ENCODE measurements at places on chromosomes 3 and 15.

GRCh38 chr15:78790027-78790426 is 21.2 kb downstream of the ADAMTS7 start:
- DNase-seq, result peak; percentile 11

GRCh38 chr15:46763091-46763490 is 954.2 kb upstream of the SEMA6D start:
- no peak for DNase-seq

DNA sequence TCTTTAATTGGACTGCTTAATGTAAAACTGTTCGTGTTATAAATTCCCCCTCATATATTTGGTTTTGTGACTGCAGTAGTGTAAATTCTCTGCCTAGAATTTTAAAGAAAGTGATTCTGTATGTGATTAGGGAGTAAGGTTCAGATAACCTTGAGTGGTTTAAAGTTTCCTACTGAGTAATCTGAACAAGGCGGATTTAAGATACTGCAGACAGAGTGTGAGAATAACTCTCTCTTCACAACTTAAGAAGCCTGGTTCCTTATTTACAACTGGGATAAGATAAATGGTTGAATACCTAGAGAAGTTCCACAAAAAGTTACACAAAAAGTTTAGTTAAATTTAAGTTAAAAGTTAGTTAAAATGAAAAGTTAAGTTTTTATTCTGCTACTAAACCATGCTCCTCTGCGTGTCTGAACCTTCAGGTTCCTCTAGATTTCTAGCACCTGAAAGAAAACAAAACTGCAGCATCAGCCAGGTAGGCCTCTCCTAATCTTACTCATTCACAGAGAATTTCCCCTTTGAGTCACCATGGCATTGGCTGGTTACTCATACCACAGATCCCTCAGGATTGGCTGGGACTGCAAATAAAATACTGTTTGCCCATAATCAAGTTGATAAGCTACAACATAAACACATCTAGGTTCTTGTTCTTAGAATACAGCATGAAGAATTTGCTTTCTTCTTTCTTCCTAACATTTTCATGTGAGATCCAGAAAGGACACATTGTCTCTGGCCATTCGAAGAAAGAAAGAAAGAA is at the start of gene ARL14:
TSS of gene ARL14 (plus strand) at position 614 of the 757 bp plus-strand sequence. CDS start 187 bp downstream, outside the sequence.
- peak; percentile 49 for DNase-seq

GRCh38 chr15:89758981-89759380 is 7.9 kb upstream of the MESP1 start:
- no peak for DNase-seq

DNA sequence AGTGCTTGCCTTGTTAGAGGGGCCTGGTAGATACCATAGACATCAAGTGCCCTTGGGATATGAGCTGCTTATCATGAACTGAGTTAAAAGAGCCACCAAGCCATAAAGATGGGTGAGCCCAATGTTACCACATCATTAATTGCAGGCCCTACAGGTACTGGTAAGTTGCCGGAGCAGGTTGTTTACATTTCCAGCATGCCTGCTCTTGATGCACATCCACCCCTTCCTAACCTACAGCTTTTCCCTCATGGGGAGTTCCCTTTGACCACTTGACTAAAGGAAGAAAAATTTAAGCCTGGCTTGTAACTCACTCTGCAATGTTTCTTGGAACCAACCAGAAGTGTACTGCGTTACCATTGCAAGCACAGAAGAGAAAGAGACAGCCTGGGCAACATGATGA is 24.7 kb upstream of the ULK4 start:
- no peak for DNase-seq

DNA sequence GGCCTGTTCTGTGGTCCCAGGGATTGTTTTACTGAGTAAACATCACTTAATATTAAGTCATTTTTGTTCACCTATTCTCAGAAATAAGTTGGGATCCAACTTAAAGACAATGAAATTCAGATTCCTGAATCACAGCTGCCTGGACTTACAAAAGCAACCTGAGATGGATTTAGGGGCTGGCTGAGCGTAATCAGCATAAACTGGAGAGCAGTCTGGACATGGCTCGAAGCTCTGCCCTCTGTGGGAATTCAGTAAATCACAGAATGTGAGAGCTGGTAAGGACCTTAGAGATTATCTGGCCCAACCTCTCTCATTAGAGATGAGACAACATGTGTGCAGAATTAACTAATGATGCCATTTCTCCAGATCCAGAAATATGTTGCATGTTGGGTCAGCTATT is 23.7 kb downstream of the CCDC80 start:
- no peak for DNase-seq

GRCh38 chr3:23004971-23005370 is 198.2 kb upstream of the UBE2E2 start:
- DNase-seq, result peak; percentile 72

DNA sequence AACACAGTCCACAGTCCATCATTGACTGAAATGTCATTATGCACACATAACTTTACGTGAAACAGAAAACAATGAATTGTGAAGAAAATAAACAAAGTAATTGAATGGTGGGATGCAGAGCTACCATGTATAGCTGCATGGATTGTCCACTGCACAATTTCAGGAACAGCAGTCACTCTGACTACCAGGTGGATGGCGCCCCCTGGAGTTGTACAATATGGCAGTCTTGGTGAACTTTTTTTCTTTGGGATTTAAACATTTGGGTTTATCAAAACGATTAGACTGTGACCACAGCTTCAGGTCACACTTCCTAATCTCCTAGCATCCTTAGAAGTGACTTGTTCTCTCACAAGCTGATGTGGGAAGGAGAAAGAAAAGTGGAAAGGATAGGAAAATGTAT is 48.9 kb upstream of the TCF12 start:
- DNase-seq, result peak; percentile 48

GRCh38 chr3:10502185-10502880 is 3.1 kb downstream of the ATP2B2 start:
- no peak for DNase-seq

- DNase-seq, result peak; percentile 52
Measured at GRCh38 chr15:50675535-50676144, 11.0 kb downstream of the TRPM7 start.

DNA sequence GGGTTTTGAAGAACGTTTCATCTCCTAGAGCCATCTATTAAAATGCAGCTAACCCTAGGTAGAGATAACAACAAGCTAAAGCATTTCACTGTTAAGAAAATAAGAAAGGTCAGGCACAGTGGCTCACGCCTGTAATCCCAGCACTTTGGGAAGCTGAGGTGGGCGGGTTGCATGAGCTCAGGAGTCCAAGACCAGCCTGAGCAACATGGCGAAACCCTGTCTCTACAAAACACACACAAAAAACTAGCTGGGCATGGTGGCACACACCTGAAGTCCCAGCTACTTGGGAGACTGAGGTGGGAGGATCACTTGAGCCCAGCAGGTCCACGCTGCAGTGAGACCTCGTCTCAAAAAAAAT is 5.4 kb upstream of the TBC1D5 start:
- DNase-seq, result no peak

GRCh38 chr3:101642441-101642840 is 34.5 kb downstream of the ZBTB11 start:
- DNase-seq, result no peak

- DNase-seq, result no peak
Measured at GRCh38 chr15:52120488-52120887, 7.9 kb upstream of the BCL2L10 start.

DNA sequence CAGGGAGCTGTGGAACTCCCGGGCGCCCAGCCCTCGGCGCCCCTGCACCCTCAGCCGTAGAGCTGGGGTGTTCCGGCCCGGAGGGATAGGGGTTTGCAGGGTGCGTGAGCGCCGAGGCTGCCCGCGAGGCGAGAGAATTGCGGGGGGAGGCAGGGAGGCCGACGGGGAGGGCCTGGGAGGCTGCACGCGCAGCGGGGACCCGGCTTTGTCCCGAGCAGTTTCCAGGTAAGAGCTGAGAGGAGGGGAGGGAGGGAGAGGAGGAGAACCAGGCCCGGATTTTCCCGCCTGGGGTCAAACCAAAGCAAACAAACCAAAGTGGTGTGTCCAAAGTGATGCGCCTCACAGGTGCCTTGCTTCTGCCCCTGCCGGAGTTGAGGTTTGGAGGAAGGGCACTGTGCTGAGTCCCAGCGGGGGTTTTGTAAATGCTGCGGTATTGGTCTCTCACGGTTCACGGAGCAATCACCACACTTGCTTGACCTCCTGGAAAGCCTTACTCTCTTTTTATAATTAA is 146.4 kb downstream of the TJP1 start:
- no peak for DNase-seq

DNA sequence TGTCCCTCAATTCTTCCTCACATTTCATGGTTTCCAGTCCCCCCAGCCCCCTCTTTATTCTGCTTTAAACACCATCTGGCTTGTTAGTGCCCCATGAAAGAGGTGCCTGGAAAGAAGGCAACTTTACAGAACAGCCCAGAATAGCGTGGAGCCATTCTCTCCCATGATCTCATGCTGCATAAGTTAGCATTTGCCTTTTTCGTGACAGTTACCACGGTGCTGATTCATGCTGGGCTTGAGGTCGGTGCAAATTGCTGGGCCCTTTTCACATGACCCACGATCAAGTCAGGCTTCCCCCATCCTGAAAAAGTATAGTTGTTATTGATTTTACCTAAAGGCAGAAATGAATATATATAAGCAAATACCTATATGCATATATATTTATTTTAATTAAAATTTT is 29.6 kb downstream of the SQOR start:
- DNase-seq, result peak; percentile 35

GRCh38 chr3:12352253-12352652 is 63.4 kb downstream of the PPARG start:
- no peak for DNase-seq

DNA sequence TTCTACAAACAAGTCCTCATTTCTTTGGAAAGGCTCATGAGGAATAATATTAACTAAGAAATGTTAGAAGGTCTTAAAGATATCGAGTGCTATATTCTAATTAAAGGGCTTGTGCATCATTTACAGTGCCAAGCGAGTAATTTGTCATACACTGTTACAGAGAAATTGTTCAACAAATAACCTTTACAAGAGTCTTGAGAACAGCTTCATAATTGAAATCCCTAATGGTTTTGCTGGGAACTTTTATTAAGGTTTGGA is 209.5 kb downstream of the MECOM start:
- no peak for DNase-seq

GRCh38 chr15:80815106-80815505 is 35.9 kb downstream of the CEMIP start:
- DNase-seq, result no peak

DNA sequence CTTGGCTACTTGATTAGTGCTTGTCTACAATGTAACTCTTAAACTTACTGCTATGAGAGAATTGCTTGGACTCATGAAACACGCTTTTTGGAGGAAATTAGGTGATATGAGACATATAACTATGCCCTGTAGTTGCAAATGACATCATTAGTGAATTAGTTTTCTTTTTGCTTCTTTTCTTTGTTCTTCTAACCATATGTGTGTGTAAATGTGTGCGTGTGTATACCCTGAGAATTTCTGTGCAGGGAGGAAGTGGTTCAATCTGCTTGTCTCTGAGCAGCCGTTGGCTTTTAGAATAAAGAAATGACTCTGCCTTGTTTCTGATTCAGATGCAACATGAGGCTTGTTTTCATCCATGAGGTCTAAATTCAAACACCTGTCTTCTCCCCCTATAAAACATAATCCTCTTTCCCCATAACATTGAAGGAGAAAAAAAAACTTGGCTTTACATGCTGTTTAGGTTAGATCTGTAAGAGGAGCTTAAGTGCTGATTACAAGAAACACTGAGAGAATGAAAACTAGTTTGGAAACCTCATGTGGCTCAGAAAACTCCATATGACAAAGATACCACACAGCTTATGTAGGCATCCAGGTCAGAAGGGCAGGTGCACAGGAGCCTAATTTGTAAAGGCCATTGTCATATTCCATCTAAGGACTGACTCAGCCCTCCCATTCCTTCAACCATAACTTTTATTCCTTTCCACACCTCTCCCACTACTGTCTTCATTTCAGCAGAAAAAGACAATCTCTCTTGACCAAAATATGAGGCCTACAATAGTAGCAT is 30.5 kb upstream of the BLM start:
- no peak for DNase-seq

DNA sequence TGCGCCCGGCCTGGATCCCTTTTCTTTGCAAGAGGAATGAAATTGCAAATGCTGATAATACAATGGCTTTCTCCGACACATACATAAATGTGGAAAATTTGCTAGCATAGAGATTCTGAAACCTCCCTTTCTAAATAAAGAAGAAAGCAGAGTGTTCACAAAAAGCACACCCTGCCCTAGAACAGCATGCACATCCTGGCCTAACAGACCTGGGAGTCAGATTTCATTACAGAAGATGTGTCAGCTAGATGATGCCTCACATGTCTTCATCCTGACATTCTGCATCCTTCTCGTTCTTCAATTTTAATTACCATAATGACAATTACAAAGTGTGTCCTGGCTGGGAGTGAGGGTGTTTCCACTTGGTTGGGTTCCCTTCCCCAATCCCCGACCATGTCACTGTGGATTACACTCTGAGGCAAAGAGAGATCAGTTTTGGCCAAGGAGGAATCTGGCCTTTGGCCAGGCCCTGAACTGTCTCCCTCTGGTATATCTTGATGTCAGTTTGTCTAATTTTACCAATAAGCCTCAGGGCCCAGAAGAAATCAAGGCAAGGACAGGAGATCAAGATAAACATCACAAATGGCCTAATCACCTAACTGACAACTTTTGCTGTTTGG is 104.9 kb upstream of the SPATA12 start:
- DNase-seq, result no peak

GRCh38 chr15:68364028-68364659 is 67.8 kb downstream of the ITGA11 start:
- DNase-seq, result no peak

DNA sequence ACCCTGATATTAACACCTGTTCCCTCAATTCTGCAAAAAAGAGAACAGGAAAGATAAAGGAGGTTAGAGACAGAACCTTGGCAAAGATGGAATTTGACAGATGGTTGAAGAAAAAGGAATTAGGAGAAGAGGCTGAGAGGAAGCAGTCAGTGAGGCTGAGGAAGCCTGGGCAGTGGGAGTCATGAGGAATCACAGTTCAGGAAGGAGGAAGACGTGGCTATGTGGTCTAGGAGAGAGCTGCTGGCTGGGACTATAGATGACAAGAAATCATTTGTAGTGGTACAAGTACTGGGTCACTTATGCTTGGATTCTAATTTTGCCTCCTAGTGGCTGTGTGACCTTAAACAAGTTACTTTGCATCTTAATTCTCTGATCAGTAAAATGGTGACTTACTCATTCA is 49.0 kb downstream of the LARS2 start:
- peak; percentile 20 for DNase-seq

DNA sequence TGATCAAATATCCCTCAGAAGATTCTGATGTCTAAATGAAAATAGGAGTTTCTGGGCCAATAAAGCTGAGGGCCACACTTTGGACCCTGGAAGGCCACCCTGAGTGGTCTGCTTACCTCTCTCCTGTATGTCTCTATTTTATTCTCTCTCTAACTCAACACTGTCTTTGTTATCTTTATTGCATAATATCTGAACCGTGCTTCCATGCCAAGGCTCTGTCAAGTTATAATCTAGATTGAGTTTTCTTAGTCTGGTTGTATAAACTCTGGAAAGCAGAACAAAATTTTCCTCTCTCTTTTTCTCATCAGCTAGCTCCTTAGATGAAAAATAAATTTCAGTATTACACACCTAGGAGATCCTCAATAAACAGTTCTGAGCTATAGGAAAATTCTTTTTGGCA is 36.2 kb upstream of the ACTL6A start:
- DNase-seq, result no peak

Data from EH (cell line).